Hepatocyte (in vitro differentiated cells): ENCODE measurements at places on chromosomes 12 and 14. TPM values are rescaled to one million over a fixed set of nuclear protein-coding genes. Genes with fewer than 3 reads are reported as not detected.

The BEGAIN gene
- 0.56 and 1.4 TPM in 2 replicates for total RNA-seq

The VPS29 gene
- total RNA-seq: 102 and 110 TPM in 2 replicates

The FLVCR2 gene
- total RNA-seq: 10.1 and 16.1 TPM in 2 replicates

The CLMN gene
- 12.0 and 15.7 TPM in 2 replicates for total RNA-seq

The LRP1-AS gene
- not detected in 2 replicates for total RNA-seq

The SYT10 gene
- 2.5 and 3.8 TPM in 2 replicates for total RNA-seq

The TMEM229B gene
- 11.7 and 18.3 TPM in 2 replicates for total RNA-seq

The MYO1A gene
- total RNA-seq: 28.3 and 29.2 TPM in 2 replicates

The RAPGEF3 gene
- 1.0 and 2.6 TPM in 2 replicates for total RNA-seq

The NOC4L gene
- 7.1 and 8.9 TPM in 2 replicates for total RNA-seq

- no peak overlapping the region for H3K4me3 ChIP-seq
- no peaks in the 10 kb centered on the region for H3K27me3 ChIP-seq
- no peaks in the 10 kb centered on the region for H3K4me1 ChIP-seq
- H3K27ac ChIP-seq: no peak overlapping the region
- no peak for DNase-seq
These were observed 21.5 kb upstream of the BEGAIN start for GRCh38 chr14:100608586-100609330.

- no peak overlapping the region for H3K27ac ChIP-seq
- no peaks in the 10 kb centered on the region for H3K4me1 ChIP-seq
- H3K4me3 ChIP-seq: no peak overlapping the region
- DNase-seq: no peak
- no peaks in the 10 kb centered on the region for H3K27me3 ChIP-seq
- no peaks in the 10 kb centered on the region for H3K36me3 ChIP-seq
These were observed 1069.0 kb downstream of the VRK1 start for GRCh38 chr14:97866195-97866594.

DNA sequence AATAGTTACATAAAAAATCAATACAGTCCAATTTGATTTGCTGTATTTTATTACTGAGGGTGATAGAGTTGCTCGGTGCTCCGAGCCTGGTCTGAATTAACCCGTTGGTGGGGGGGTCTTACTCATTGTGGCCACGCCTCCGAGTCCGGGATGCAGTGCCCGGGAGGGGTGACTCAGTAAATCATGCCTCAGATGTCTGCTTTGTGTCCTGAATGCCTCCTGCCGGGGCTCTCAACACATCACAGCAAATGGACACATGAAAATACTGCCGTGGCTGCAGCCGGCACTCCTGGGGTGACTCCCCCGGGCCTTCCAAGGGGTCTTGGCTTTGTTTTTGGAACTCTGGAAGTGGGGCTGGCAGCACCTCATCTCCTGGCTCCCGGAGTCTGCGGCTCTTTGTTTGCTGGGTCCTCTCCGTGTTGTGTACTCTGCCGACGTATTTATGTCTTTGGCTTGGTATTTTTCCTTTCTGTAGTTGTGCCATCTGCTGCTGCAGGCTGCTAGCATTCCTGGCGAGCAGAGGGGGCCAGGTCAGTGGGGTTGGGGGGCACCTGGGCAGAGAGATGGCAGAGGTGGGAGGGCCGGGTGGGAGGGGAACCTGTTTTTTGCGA is 129.0 kb downstream of the AACS start:
- no peak overlapping the region for H3K27ac ChIP-seq
- no peaks in the 10 kb centered on the region for H3K4me1 ChIP-seq
- peaks cover 45% of the 10 kb centered on the region for H3K27me3 ChIP-seq
- no peaks in the 10 kb centered on the region for H3K36me3 ChIP-seq
- DNase-seq: no peak

GRCh38 chr12:92942905-92943304 is 13.8 kb upstream of the EEA1 start:
- H3K36me3 ChIP-seq: no peaks in the 10 kb centered on the region
- H3K27me3 ChIP-seq: no peaks in the 10 kb centered on the region
- peaks cover 5% of the 10 kb centered on the region for H3K4me1 ChIP-seq
- H3K4me3 ChIP-seq: no peak overlapping the region
- DNase-seq: no peak

DNA sequence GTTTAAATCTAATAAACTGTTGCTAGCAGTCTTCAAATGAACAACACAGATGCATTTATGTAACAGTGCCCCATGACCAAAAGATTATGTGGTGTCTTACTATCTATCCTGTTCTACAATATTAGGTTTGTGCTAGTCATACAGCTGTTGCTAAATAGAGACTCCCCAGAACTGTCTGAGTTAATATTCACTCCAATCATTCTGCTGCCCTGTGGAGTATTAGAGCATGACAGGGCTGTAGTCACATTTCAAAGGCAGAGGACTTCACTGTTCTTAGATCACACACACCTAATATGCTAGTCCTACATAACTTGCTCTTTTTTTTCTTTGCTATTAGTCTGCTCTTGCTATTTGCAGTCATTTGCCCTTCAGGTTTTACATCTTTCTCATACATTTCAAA is 157.6 kb upstream of the MDGA2 start:
- H3K4me1 ChIP-seq: no peaks in the 10 kb centered on the region
- H3K36me3 ChIP-seq: no peaks in the 10 kb centered on the region
- no peak for DNase-seq
- H3K4me3 ChIP-seq: no peak overlapping the region
- no peaks in the 10 kb centered on the region for H3K27me3 ChIP-seq

DNA sequence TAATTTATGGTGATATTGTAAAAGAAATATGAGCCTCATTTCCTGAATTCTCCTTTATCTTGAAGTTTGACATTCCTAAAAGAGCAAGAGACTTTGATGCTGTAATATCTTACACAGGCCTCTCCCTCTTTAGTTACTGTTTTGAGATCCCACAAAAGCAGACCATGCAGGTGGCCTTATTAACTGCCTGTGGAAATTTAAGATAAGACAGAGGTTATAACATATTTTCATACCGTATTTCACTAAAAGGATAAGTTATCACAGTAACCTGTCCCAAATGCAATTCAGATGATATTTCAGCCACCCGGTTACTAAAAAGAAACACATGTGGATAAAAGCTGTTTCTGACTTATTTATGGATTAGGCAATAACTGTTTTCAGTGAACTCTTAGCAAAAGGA is 150.1 kb downstream of the NAV3 start:
- H3K4me1 ChIP-seq: no peaks in the 10 kb centered on the region
- H3K27ac ChIP-seq: no peak overlapping the region
- H3K36me3 ChIP-seq: no peaks in the 10 kb centered on the region
- no peak overlapping the region for H3K4me3 ChIP-seq

- no peaks in the 10 kb centered on the region for H3K36me3 ChIP-seq
- H3K4me3 ChIP-seq: no peak overlapping the region
- H3K27ac ChIP-seq: no peak overlapping the region
- no peak for DNase-seq
- H3K4me1 ChIP-seq: no peaks in the 10 kb centered on the region
These were observed 19.2 kb downstream of the CEP290 start for GRCh38 chr12:88122666-88123065.

GRCh38 chr12:89067421-89068187 is 284.7 kb downstream of the DUSP6 start:
- H3K4me3 ChIP-seq: no peak overlapping the region
- no peaks in the 10 kb centered on the region for H3K4me1 ChIP-seq
- H3K27ac ChIP-seq: no peak overlapping the region
- no peak for DNase-seq

GRCh38 chr14:100307766-100308426 is 1.7 kb upstream of the SLC25A29 start:
- DNase-seq: no peak
- no peak overlapping the region for H3K27ac ChIP-seq
- peak overlapping the region; percentile 99 for H3K4me3 ChIP-seq
- no peaks in the 10 kb centered on the region for H3K36me3 ChIP-seq
- H3K27me3 ChIP-seq: no peaks in the 10 kb centered on the region

DNA sequence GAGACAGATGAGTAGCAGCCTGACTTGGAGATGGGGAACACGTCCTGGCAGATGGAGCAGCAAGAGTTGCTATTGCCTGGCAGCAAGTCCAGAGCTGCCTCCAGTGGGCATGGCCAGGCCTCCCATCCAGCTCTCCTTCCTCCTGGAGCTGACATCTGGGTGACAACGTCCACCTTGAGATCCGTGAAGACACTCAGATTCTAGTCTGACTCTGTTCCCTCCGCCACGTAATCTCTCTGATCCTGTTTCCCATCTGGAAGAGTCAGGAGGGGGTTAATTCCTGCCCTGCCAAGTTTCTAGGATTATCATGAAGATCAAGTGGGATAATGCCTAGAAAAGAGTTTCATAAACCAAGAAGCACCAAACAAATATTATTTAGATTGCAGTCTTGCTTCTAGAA is 65.3 kb upstream of the FAM181A start:
- no peaks in the 10 kb centered on the region for H3K27me3 ChIP-seq
- no peak overlapping the region for H3K4me3 ChIP-seq
- H3K4me1 ChIP-seq: peaks cover 23% of the 10 kb centered on the region
- no peak for DNase-seq
- H3K27ac ChIP-seq: peak overlapping the region; percentile 50

- DNase-seq: peak; percentile 31
- peak overlapping the region; percentile 60 for H3K4me3 ChIP-seq
- no peaks in the 10 kb centered on the region for H3K36me3 ChIP-seq
- peaks cover 60% of the 10 kb centered on the region for H3K4me1 ChIP-seq
- H3K27ac ChIP-seq: peak overlapping the region; percentile 95
These were observed 632 bp downstream of the NYNRIN start for GRCh38 chr14:24399447-24399822.

GRCh38 chr12:55736780-55737580 is 5.9 kb upstream of the GDF11 start:
- no peaks in the 10 kb centered on the region for H3K36me3 ChIP-seq
- peak overlapping the region; percentile 82 for H3K27ac ChIP-seq

GRCh38 chr14:87667659-87668058 is 325.3 kb downstream of the GALC start:
- DNase-seq: no peak
- H3K36me3 ChIP-seq: no peaks in the 10 kb centered on the region
- H3K4me3 ChIP-seq: no peak overlapping the region
- H3K27ac ChIP-seq: no peak overlapping the region
- H3K4me1 ChIP-seq: no peaks in the 10 kb centered on the region
- H3K27me3 ChIP-seq: no peaks in the 10 kb centered on the region

- no peaks in the 10 kb centered on the region for H3K27me3 ChIP-seq
- DNase-seq: peak; percentile 64
- no peaks in the 10 kb centered on the region for H3K36me3 ChIP-seq
- H3K4me1 ChIP-seq: no peaks in the 10 kb centered on the region
- H3K4me3 ChIP-seq: no peak overlapping the region
These were observed 39.4 kb downstream of the SH2B3 start for GRCh38 chr12:111444925-111445725.

DNA sequence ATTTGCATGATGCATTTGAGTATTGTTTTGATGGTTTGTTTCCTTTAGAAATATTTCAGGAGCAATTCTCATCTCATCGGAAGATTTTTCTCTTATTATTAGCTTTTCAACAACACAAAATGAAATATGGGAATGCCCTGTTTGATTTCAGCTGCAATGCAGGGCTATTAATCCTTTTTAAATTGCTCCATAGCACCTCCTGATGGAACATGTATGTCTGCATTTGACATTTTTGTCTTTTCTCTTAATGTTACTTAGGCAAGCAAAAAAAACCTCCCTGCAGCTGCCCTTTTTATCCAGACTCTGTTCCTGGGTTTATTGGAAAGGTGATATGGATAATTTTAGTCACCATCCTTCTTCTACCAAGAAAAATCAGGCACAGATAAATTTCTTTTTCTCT is 895.8 kb downstream of the RPS29 start:
- no peaks in the 10 kb centered on the region for H3K36me3 ChIP-seq
- H3K27ac ChIP-seq: no peak overlapping the region
- DNase-seq: no peak
- no peak overlapping the region for H3K4me3 ChIP-seq
- no peaks in the 10 kb centered on the region for H3K27me3 ChIP-seq

DNA sequence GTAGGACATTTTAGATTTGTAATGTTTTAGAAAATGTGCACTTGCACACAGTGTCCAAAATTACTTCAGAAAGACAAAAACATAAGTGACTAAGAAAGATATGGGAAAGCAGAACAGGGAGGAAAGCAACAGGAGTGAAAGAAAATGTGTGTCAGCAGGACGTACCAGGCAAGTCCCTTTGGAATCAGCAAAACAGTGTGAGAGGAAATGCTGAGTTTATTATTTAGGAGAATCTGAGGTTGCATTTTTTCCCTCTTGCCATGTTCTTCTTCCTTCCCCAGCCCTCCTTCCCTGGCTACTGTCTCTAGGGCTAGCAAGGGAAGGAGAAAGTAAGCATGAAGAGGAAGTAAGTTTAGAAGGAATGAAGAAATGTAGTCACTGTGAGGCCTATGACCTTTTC is 67.7 kb upstream of the CD163 start:
- no peak overlapping the region for H3K27ac ChIP-seq
- H3K36me3 ChIP-seq: no peaks in the 10 kb centered on the region
- no peak overlapping the region for H3K4me3 ChIP-seq
- no peaks in the 10 kb centered on the region for H3K27me3 ChIP-seq
- DNase-seq: no peak
- no peaks in the 10 kb centered on the region for H3K4me1 ChIP-seq

DNA sequence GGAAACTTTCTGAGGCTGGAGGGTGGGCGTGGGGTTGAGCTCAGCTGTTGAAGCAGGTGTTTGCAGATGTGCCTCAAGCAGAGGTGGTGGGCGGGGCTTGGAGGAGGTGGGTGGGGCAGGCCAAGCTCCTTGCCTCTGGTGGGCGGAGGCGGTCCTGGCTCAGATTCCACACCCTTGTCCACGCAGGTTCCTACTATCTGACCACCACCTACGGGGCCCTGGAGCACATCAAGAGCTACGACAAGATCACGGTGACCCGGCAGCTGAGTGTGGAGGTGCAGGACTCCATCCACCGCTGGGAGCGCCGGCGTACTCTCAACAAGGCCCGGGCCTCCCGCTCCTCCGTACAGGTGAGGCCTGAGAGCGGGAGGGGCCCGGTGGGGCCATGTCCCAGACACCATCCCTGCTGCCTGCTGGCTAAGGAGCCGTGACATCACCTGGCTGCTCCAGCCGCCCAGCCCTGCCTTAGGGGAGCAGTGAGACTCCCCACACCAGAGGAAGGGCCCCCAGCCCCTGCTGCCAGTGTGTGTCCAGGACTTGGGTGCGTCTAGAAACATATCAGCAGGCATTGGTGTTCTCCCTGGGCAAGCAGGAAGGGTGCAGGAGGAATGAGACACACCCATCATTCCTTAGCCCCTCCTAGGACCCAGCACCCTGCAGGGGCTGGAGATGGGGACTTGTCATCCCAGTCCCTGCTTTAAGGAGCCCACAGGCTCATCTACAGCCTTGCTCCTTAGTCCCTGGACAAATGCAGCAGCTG is 63.4 kb downstream of the LGMN start:
- H3K4me3 ChIP-seq: no peak overlapping the region
- DNase-seq: no peak
- no peak overlapping the region for H3K27ac ChIP-seq
- H3K36me3 ChIP-seq: no peaks in the 10 kb centered on the region

DNA sequence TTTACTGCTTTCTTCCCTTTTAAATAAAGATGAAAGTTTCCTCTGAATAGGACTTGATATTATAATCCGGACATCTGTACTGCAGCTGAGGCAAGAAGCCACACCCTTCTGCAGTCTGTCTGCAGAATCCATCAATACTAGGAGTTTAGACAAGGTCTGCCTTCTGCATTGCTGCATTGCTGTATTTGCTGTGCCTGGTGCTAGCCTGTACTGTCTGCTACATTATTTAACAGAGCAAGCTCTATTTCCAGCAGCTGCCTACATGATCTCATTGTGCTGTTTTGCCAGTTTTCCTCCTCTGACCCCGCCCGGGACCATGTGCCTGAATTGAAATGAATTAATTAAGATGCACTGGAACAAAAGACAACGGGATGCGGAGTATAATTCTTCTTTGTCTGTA is 1.7 kb downstream of the TUBA1A start:
- H3K36me3 ChIP-seq: no peaks in the 10 kb centered on the region
- H3K4me1 ChIP-seq: no peaks in the 10 kb centered on the region
- peak overlapping the region; percentile 75 for H3K4me3 ChIP-seq
- DNase-seq: peak; percentile 32
- peak overlapping the region; percentile 98 for H3K27ac ChIP-seq
